ENCODE measurements at places on chromosomes 13 and 19. TPM values are rescaled to one million over a fixed set of nuclear protein-coding genes. Genes with fewer than 3 reads are reported as not detected.
A peak's percentile ranks its signal among the peaks of the same experiment; 100 is the strongest.

Gene CGB3
- not detected for polyA plus RNA-seq

Gene MAB21L1
- 0.78 TPM for polyA plus RNA-seq

Gene GAPDHS
- 0.21 TPM for polyA plus RNA-seq

DNA sequence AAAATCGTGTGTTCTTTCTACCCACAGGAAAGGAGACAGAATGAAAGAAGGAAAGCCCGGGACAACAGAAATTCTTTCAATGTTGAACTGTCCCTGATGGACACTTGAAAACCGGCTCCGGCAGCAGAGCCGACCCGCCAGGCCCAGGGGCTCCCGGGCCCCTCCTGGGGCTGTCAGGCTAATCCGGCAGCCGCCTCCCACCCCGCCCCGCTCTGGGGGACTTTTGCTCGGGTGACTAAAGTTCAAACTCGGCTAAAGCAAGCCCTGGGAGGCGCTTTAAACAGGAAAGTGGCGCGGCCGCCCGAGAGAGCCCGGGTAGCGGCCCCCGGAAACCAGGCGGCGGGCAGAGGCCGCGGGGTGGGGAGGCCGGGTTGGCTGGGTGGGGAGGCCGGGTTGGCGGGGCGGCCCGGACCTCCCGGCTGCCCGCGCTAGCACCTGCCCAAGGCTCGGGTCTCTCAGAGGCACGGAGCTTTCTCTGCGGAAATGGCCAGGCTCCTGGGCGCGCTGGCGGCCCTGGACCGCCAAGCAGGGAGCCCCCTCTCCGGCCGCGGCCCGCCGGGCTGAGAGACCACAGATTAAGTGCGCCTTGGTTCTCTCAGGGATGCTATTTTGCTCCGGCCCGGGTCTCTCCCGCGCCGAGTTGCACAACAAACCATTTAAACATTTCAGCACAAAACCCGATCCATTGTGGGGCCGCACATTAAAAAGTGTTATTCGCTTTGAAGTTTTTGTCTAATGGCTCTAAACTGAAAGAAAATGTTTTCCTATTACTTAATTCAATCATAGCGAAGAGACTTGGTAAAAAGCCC is 2.6 kb upstream of the GSX1 start:
- DNase-seq: peak; percentile 65

DNA sequence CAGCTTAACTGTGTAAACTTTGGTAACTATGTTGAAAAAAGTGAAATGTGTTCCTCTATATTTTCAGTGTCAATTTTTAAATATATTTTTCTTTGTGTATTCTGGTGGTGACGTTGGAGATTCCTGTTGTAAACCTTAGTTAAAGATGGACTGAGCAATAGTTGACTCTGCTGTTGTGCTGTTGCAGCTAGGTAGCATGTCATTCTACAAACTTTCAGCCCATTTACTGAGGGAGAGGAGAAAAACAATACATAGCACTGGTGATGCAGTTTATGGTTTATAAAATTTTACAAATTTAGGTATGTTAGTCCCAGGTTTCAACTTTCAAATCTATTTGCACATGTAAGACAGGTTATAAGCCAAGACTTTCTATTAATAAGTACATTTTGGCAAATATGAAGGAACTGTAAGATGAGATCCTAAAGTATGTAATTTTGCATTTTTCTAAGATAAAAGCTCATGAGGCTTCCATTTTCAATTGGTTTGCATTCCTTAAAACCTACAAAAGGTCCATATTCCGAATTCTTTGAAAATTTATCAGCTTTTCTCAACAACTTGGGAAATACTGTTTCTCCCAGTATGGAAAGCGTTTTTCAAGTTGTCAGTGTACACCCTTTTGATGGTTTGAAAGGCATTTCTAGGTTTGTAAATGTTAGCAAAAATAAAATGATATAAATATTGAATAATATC is 1.5 kb downstream of the NDFIP2 start:
- DNase-seq: no peak

- no peak for DNase-seq
These were observed 39.2 kb downstream of the GPC6 start for GRCh38 chr13:93265800-93266199.

- DNase-seq: peak; percentile 12
These were observed 9.4 kb downstream of the ZNF784 start for GRCh38 chr19:55614711-55615542.

GRCh38 chr13:36870050-36870692 is 49.9 kb downstream of the SMAD9 start:
- no peak for DNase-seq

DNA sequence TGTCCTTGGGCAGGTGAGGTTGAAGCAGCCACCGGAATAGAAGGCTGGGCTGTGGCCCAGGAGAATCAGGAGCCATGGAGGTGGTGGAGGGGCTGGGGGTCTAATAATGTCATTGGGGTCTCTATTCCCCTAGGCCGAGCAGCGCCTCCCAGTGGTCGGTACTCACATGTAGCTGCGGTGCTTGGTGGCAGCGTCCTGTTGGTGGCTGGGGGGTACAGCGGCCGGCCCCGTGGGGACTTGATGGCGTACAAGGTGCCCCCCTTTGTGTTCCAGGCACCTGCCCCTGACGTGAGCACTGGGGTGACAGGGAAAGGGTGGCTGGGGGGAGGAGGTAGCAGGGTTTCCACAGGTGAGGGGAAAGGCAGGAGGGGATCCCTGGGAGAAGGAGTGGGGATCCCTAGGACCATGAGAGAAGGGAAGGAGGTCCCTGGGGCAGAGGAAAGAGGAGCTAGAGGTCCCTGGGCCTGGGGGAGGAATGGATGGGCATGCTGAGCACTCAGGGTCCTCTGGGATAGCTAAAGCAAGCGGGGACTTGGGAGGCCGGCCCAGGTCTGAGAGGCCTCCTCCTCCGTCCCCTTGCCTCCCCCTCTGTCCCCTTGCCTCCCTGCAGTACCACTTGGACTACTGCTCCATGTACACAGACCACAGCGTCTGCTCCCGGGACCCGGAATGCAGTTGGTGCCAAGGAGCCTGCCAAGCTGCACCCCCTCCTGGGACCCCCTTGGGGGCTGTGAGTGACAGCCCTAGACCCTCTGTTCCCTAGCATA is 18.1 kb downstream of the MEGF8 start:
- peak; percentile 84 for DNase-seq

- DNase-seq: no peak
These were observed 192.8 kb downstream of the LACC1 start for GRCh38 chr13:44072536-44072935.

GRCh38 chr13:111359237-111359915 is 38.9 kb downstream of the TEX29 start:
- DNase-seq: peak; percentile 85

Measured in GM23338 (cell line).